ENCODE measurements at places on chromosomes 2 and 18.

DNA sequence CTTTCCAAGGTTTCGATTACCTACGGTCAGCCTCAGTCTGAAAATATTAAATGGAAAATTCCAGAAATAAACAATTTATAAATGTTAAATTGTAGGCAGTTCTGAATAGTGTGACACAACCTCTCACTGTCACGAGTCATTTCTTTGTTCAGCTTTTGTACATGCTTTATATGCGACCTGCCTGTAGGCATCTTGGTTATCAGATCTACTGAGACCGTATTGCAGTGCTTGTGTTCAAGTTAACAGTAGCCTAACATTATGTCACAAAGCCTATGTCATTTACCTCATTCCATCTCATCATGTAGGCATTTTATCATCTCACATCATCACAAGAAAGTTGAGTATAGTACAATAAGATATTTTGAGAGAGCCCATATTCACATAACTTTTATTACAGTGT lies 77.3 kb downstream of the LYPD6B start:
- DNase-seq: no peak

- DNase-seq: no peak
These were observed 14.3 kb upstream of the EN1 start for GRCh38 chr2:118861731-118862130.

- DNase-seq: no peak
These were observed 100.2 kb upstream of the ARL5A start for GRCh38 chr2:151928380-151928779.

DNA sequence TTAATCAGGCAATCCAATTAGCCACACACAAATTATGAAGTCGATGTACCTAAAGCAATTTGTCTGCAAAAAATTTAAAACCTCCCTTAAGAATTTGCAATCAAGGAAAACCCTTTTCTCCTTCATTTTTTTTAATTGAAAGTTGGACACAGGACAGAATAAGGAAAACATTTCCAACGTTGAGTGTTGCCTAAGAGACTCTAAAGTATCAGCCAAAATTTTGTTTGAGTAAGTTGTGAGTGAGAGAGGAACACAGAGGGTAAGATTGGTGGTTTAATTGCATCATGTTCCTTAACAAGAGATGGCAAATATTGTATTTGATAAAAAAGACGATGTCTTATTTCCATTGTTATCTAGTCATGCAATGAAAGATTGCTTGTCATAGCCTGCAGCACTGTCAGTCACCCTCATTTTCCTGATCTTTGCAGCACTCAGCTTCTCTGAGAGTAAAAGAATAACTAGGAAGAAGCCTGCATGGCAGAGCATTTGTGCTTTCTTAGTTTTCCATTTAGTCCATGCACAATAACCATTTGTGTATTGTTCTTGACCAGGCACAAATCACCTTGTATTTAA lies 115.5 kb downstream of the ICOS start:
- DNase-seq: no peak

DNA sequence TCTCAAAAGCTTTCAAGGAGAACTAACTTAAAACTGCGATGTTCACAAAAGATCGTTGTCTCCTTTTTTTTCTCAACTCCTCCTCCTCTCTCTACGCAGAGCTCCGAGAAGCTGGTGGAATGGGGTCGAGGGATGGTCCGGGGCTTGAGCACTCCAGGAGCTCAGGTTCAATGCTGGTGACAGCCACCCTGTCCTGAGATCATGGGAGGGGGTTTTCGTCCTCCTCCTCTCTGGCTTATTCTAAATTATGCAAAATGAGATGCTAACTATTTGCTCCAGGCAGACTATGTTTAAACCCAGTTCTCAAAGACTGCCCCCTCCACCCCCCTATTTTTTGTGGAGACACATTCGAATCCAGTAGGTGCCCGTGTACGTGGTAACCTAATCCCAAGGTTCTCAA lies 11.8 kb downstream of the TSHZ1 start:
- no peak for DNase-seq

DNA sequence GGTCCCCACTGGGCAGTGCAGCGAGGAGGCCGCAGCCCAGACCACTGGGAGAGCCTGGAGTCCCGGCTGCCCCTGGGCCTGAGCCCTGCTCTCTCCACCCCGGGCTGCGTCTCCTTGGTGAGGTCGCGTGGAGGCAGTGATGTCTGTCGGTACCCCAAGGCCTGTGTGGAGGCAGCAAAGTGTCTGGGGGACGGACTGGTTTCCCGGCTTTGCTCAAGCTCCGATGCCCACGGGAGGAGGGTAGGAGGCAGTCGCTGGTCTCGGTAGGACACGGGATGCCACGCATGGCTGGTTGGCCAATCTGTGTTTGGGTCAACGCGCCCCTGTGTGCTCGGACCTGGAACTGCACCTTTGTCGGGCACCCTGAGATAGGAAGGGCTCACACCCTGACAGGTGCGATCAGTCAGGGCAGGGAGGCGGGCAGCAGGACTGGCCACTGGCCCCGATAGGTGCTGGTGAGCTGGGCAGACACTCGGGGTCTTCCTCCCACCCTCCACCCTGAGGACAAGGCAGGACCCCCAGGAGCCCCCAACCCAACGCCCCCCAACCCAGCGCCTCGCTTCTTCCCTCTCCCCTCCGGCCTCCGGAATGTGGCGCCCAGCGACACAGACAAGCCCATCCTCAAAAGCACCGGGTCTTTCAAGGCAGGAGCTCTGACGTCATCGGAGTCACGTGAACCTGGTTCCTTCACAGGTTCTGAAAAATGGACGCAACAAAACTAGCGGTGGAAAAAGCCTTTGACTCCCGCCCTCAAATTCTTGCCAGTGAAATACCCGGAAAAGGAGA lies 288.6 kb downstream of the NDUFA10 start:
- no peak for DNase-seq

- DNase-seq: no peak
These were observed 17.2 kb downstream of the REV1 start for GRCh38 chr2:99472600-99472960.

DNA sequence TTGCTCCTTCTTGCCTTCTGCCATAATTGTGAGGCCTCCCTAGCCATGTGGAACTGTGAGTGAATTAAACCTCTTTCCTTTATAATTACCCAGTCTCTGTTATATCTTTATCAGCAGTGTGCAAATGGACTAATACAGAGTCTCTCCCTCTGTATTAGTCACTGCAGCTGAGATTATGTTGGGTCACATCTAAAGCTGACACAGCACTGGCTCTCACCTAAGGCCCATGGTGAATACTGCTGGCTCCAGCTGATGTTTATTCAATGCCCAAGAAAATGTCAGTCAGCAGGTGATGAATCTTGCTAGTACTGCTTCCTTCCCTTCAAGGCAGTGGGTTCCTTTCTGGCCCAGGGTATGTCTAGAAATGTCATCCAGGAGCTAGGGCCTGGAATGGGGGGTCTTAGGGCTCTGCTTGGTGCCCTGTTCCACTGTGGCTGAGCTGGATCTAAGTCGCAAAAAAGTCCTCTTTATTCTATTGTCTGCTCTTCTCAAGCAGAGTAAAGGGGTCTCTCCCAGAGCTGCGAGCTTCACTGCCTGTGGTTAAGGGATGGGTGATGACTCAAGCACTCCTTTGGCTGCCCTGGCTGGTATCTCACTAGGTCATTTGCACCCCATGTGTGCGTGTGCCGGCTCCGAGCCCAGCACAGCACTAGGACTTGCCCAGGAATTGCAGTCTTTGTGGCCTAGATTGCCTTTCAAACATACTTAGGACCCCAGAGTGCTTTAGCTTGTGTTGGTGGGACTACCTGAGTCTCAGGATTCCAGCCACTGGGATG lies 29.9 kb downstream of the PPP1R1C start:
- no peak for DNase-seq

DNA sequence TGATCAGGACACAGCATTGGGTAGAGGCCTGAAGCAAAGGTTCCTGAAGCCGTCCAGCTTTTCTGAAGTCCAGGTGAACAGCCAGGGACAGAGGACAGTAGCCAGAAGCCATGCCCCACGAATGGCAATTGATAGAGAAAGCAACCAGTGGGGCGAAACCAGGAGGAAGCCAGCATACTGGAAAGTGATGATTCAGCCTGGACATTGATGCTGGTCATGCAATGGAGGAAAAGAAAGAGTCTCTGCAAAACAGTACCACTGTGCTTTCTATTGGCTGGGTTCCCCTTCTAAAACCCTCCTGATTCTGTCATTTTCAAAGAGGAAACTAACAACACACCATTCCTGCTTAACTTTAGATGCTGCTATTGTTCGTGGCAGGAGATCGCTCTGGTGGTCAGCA lies 221.4 kb upstream of the EPAS1 start:
- DNase-seq: no peak

DNA sequence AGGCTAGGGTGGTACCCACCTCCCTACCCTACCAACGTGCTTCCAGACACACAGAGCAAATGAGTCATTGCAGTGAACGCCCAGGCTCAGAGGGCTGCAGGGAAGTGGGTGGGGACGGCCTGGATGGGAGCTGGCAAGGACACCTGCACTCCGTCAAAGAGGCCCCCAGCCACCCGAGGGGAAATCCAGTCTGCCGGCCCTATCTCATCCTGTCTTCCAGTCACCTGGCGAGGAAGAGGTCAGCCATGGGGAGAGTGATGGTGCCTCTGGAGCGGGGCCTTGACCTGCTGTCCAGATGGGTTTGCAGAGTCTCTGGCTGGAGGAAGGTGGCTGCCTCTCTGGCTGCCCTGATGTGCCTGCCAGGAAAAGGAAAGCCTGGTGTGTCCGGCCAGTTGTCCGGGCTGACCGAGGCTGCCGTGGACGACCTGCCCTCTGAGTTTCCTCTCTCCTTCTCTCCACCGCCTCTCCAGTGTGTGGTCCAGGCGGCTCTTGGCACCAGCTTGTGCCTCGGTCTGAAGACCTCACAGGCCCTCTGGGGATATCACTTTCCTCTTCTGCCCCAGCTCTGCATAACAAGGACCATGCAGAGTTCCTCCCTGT lies 209.7 kb upstream of the COPS8 start:
- DNase-seq: no peak

DNA sequence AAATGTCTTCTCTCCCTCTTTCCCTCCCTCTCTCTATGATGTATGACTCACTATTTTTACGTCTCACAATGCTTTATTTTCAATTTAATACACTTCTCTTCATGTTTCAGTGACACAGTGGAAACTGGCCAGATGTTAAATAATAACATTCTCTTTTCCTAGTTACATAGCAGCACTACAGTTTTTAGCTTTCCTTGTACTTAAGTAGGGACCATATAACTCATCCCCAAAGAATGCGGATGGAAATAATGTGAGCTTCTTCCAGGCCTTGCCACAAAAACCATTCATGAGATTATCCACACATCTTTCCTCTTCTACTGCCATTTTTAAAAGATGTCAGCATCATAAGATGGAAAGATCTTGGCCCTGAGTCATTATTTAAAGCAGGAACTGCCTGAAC lies 789.4 kb downstream of the LRP1B start:
- no peak for DNase-seq

DNA sequence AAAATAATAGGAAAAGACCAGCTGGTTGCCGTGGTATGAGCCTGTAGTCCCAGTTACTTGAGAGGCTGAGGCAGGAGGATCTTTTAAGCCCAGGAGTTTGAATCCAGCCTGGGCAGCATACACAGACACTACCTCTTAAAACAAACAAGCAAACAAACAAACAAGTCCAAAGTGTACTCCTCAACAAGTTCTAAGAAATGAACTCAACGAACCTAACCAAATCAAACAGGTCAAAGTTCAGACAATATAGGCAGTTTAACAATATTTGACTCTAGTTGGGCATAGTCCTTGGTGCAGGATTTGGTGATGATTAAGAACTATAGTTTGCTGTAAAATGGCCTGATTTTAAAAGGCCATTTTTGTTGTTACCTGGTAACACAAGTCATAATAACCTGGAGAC lies 41.9 kb upstream of the RHOB start:
- DNase-seq: no peak

DNA sequence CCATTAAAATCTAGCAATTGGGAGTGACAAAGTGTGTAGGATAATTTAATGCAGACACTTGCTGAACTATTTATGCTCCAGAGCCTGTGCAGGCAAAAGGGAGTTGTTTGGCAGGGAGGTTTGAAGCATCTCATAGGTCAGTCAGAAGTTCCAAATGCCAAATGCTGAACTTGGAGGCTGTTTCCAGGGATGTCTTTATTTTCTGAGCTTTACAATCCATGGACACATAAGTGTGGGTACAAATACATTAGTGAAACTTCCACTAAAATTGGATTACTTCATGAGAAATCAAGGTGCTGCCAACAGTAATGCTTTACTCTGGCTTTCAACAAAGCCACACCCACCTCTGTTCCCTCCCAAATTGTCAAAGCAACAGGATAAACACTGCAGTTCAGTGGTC lies 422.1 kb upstream of the SETBP1 start:
- DNase-seq: no peak

GRCh38 chr2:23497063-23497462 lies 112.1 kb downstream of the KLHL29 start:
- DNase-seq: no peak

GRCh38 chr18:5444847-5445246 lies 99.0 kb downstream of the EPB41L3 start:
- DNase-seq: no peak

DNA sequence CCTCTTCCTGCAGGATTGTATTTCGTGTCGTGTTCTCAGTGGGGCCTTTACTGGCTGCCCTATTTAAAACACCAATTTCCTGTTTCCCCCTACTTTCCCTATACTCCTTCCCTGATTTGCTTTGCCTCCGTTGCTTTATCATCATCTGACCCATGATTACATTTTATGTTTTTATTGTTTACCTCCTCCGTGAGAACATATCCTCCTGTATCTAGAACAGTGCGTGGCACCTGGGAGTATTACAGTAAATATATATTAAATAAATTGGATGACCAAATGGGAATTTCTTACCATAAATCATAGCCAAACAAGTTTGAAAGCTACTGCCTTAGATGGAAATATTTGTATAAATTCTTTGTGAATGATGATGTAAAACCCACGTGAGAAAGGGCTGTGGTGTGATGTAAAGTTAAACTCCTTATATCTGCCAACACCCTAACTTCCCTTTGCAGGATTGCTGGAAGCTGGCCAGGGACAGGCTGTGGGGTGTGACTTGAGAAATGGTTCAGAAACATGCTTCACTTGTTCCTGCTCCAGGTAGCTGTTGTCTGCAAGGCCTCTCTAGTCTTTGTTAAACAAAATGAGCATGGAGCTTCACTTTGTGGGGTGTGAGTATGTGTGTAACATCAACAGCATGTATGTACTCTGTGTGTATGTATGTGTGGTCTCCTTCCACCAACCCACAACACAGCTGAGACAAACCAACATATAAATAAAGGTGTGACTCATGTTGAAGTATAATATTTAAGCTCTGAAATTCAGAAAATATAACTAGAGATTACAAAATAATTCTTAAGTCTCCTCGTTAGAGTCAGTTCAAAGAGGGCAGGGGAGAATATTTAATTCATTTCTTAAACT lies 40.3 kb downstream of the LHCGR start:
- DNase-seq: no peak

- no peak for DNase-seq
These were observed 354.7 kb downstream of the PARD3B start for GRCh38 chr2:204899983-204900382.

GRCh38 chr18:51603551-51603950 lies 406.1 kb upstream of the MEX3C start:
- no peak for DNase-seq
